Head of caudate nucleus (tissue), 42 donors: ENCODE measurements at places on chromosomes 6 and 20.

- no peak for DNase-seq
These were observed 772 bp downstream of the HINT3 start for GRCh38 chr6:125957391-125957693.

DNA sequence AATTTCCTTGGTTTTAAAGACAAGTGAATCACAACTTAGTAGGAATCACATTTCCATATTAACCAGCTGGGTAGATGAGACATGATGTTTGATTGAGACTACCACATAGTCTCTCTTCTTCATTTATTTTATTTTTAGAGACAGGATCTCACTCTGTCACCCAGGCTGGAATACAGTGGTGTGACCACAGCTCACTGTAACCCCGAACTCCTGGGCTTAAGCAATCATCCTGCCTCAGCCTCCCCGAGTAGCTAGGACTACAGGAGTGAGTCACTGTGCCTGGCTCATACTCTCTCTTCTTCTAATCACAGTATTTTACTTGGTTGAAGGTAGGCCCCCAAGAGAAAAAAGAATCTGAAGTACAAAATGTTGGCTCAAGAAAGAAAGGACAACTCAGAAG, 80.2 kb upstream of the ASF1A start:
- no peak for DNase-seq

DNA sequence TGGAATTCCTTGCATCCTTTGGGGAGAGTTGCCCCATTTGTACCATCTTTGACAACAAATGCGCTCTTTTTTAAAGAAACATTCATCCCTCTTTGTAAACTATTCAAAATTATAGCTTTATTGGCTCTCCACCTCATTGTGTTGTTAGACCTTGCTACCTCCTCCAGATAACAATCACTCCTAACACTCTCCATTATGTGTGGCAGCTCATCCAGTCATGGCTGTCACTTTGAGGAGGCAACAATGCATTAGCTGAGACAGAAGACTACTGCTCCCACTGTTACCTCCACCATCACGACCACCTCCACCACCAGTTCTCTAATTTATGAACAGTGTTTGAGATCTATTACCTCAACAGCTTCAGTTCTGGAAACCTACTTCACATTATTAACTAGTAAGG, 339.1 kb downstream of the FRK start:
- DNase-seq = no peak

- no peak for DNase-seq
These were observed 1.2 kb upstream of the NTSR1 start for GRCh38 chr20:62707276-62707920.

DNA sequence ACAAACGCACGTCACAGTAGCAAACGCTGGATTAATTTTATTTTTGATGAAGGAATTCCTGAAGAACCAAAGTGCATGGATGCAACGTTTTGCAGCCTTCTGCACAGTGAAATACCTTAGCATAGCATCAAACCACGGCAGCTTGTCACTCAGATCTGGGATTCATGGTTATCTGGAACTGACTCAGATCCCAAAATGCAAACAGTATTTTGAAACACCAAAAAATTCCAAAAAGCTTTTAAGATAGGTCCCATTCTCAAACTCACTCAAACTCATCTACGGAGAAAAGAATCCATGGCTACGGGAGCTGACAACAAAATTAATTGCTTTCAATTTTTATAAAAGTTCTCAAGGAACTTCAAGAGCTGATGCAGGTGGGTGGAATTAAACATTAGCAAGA, 116.2 kb upstream of the SALL4 start:
- peak; percentile 11 for DNase-seq

DNA sequence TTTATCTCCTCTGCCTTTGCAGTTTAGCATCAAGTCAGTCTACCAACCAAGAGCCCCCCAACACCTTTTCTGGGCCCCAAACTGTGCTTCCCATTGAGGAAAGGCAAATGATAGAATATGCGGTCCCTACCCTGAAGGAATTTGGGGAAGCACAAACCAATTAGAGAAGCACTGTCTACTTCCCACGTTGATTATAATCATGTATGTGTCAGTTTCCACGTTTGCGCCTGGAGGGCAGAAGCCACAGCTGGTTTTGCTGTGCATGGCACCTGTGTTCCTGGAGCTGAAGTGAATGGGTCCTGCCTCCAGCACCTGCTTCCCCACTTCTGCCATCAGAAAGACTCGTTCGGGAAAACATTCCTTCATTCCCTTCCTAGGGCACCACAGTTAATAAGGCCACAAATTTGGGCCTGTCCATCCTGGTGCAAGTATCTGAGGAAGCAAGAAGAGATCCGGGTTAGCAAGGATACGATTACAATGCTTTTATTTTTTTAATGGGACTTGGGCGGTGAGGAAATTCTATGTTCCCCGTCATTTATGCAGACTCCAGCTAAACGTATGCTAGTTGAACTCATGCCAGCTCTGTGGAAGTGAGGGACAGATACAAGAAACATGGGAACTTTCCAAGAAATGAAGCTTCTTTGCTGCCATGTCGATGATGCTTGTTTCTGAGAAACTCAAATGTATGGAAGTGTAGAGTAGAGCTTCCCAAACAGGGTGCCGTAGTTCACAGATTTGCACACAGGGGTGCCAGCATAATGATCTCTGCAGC, 333.5 kb downstream of the NRN1 start:
- no peak for DNase-seq

DNA sequence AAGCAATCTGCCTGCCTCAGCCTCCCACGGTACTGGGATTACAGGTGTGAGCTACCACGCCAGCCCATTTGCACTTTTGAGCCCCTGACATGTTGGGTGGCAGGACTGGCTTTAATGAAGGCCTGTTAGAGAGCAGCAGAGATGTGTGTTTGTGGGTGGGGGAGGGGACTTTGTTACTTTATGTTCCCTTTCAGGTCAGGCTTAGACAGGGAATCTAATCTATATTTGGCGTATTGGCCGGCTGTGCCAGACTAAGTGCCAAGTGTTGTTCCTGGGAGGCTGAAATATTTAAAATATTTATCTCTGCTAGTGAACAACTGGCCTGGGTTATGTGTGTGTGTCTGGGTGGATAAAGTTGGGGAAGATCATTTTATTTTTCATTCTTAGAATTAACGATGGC, 6.1 kb downstream of the GMPR start:
- DNase-seq = no peak

DNA sequence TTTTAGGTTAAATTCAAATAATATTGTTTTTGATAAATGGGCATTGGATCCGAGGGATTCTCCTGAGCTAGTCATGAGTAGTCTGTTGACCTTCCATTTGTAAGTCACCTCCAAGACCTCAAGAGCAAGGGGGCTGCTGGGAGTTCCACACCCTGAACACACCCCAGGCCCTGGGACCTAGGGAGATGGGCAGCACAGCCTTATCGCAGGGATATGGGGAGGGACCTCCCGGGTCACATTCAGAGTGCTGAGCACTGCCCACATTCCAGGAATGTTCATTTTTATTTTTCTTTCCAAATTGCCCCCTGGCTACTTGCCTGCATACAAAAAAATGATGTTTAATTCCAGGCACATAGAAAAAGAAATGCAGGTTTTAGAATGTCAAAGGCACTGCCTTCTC, 55.5 kb downstream of the SLC22A2 start:
- no peak for DNase-seq

DNA sequence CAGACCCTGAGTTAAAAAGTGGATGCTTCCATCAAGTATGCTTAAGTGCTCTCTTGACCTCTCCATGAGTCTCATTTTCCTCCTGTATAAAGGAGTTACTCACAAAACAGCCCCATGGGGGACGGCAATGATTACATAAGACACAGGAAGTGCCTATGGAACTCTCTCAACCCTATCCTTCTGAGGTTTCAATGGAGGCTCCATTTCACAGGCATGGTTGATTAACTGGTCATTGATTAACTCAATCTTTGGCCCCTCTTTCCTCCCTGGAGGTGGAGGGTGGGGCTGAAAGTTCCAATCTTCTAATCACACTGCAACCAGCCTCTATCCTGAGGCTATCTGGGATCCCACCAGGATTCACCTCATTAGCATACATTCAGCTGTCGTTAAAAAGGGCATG, 29.3 kb downstream of the CST8 start:
- DNase-seq = no peak

DNA sequence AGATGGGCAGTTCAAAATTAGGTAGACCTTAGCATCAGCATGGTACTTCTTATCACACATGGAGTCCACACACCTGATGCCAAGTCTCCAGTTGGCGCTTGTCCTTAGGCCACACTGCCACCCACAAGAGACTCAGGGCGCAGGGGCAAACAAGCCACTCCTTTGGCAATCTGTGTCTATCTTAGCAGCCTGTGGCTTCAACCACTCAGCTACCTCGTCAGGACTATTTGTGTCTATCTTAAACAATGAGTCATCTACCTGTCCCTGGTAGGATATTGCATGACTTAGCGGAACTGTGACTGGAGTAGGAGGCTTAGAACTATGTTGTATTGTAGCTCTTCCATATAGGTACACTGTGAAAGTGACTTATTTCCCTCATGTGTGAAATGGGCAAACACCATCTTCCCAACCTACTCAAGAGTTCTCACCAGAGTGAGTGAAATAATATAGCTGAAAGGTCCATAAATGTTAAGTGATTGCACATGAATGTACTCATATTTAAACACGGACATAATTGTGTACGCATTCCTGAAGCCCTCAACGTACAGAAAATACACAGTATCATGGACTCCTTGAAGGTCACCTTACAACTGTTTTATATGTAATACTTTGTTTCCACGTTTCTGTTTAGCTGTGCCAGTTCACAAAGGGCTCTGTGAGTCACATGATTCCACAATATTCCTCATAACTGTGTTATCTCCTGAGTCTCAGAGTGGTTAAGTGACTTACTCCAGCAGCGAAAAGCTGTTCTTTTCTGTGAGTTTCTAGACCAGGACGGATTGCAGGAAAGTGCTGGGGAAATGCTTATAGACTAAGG, 1.6 kb downstream of the TRIM27 start:
- DNase-seq = no peak

DNA sequence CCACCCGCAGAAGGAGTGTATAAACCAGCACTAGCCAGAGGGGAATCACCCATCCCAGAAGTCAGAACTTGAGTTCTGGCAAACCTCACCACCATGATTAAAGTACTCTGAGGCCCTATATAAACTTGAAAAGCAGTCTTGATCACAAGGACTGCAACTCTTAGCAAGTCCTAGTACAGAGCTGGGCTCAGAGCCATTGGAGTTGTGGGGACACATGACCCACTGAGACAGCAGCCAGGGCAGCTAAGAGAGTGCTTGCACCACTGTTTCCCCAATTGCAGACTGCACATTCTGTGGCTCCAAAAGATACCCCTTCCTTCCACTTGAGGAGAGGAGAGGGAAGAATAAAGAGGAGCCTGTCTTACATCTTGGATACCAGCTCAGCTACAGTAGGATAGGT, 4.7 kb upstream of the MCM9 start:
- DNase-seq = peak; percentile 33

DNA sequence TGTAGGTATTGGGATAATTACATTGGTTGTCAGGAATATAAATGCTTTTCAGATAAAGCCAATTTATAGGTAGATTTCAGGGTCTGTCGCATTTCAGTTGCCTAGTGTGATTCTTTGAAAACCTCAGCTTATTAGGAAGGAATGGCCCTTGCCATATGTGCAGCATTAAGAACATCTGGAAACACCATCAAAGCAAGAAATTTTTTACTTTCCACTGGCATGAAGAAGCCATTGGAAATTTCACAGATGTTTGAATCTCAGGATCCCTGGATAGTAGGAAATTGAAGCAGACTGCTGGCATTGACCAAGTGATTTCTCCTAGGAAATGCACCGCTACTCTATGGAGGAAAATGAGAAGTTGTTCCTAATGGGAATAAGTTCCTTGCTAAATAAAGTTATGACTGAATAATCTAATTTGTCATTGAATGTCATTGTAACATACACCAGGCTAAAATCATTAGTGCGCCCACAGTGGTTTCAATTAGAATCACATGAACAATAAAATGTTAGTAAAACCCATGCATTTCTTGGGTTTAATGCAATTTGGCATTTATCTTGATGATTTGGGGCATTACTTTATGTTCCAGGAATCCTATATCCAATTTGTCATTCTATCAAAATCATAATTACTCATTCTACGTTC, 950.1 kb downstream of the EPHA7 start:
- no peak for DNase-seq

DNA sequence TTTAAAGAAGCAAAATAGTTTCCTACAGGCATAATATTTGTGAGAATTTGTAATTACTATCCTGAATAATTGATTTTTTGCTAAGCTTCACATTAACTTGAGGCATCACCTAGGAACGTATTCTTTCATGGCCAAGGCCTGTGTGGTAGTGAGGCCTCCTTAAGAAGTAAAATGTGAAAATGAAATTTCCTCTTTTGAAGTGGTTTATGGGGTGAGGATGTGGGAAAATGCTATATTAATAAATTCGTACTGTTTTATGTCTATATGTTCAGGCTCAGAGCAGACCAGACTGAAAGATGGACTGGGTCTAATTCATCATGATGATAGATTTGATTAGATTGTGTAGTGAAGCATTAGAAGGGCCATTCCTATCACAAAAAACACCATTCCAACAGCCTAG, 33.1 kb downstream of the MYLIP start:
- no peak for DNase-seq

DNA sequence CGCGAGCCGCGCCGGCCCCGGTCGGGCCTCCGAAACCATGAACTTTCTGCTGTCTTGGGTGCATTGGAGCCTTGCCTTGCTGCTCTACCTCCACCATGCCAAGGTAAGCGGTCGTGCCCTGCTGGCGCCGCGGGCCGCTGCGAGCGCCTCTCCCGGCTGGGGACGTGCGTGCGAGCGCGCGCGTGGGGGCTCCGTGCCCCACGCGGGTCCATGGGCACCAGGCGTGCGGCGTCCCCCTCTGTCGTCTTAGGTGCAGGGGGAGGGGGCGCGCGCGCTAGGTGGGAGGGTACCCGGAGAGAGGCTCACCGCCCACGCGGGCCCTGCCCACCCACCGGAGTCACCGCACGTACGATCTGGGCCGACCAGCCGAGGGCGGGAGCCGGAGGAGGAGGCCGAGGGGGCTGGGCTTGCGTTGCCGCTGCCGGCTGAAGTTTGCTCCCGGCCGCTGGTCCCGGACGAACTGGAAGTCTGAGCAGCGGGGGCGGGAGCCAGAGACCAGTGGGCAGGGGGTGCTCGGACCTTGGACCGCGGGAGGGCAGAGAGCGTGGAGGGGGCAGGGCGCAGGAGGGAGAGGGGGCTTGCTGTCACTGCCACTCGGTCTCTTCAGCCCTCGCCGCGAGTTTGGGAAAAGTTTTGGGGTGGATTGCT, 1.3 kb downstream of the VEGFA start:
- DNase-seq = peak; percentile 65

GRCh38 chr6:158514176-158514575, 45.7 kb upstream of the TMEM181 start:
- DNase-seq = no peak
